ENCODE measurements at places on chromosomes 2 and 18. TPM values are rescaled to one million over a fixed set of nuclear protein-coding genes. Genes with fewer than 3 reads are reported as not detected.

Gene TMEFF2
- not detected for total RNA-seq

Gene FBXO36
- total RNA-seq = 0.71 TPM

Gene RGPD6
- 7.8 TPM for total RNA-seq

Gene TBR1
- total RNA-seq = not detected

Gene LONRF2
- 0.10 TPM for total RNA-seq

Gene CHPF
- total RNA-seq = 14.9 TPM

Gene FAM124B
- total RNA-seq = 2.1 TPM

Gene CFAP221
- not detected for total RNA-seq

Gene SKA1
- 45.6 TPM for total RNA-seq

Gene LRRTM1
- not detected for total RNA-seq

Gene GCG
- not detected for total RNA-seq

Gene DSG1
- not detected for total RNA-seq

Gene KCNJ3
- not detected for total RNA-seq

Gene TCF4
- 0.28 TPM for total RNA-seq

Gene HAUS1
- total RNA-seq = 59.2 TPM

Gene UPP2
- not detected for total RNA-seq

Gene NEB
- total RNA-seq = 0.38 TPM

Gene LYG2
- not detected for total RNA-seq

Gene ZC3H8
- total RNA-seq = 12.3 TPM

Gene CYRIA
- total RNA-seq = 0.05 TPM

Gene DSC3
- total RNA-seq = not detected

Gene NT5DC4
- total RNA-seq = not detected

Gene ALLC
- not detected for total RNA-seq

Gene TAF4B
- 3.8 TPM for total RNA-seq

Gene C1QL2
- not detected for total RNA-seq

Gene NT5C1B
- not detected for total RNA-seq

Gene SERPINB4
- total RNA-seq = not detected

Gene KCNG2
- not detected for total RNA-seq

Gene C2orf81
- total RNA-seq = 1.2 TPM

Gene SS18
- total RNA-seq = 54.8 TPM

Gene GAREM1
- not detected for total RNA-seq

Gene CIB4
- not detected for total RNA-seq

Gene RGPD4
- total RNA-seq = not detected

Gene MYO3B
- total RNA-seq = 0.38 TPM

Gene ST8SIA5
- total RNA-seq = not detected

Gene ZNF519
- total RNA-seq = 9.1 TPM

Gene NGEF
- 0.58 TPM for total RNA-seq

Gene CNGA3
- not detected for total RNA-seq

Gene ZSWIM2
- not detected for total RNA-seq

Gene TUBB8B
- total RNA-seq = not detected

Gene ASB3
- total RNA-seq = 27.6 TPM

Gene STPG4
- not detected for total RNA-seq

Gene IL1RL2
- not detected for total RNA-seq

Data from activated CD4-positive, alpha-beta memory T cell treated with anti-CD3 and anti-CD28 coated beads, Interleukin-2, amount 10 ng/mL, durations not matched to agents 7 days and 5 days (primary cell).